ENCODE measurements at places on chromosomes 5 and 9.

GRCh38 chr5:132528021-132528420, 15.3 kb downstream of the IL5 start:
- DNase-seq, result no peak

DNA sequence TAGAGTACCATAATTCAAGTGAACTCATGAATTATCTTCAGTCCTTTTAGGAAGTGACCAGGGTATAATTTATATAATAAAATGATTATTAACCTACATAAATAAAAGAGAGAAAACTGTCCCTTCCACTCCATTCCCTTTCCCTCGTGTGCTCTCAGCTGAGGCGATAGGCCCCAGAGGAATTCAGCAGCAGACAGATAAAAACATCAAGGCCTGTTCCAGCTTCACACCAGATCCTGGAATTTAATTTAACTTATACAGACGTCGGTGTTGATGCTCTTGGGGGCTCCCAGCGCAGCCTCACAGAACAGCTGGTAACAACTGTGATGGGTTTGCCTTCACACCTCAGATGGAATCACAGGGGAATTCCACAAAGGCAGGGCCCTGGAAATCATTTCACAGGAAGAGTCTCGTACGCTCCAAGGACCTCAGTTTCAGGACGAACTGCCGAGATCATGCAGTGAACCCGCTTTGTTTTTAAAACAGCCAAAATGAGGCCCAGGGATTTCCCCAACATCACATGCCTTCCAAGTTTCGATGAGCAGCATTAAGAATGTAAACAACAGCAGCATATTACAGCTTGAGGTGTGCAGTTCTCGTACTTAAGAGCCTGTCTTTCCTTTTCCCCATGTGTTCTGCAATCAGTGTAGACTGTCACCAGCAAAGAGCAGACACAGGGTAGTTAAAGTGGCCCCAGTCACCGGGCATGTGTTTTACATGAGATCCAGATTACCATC, 73.6 kb upstream of the ALDH1B1 start:
- no peak for DNase-seq

- no peak for DNase-seq
Observed at GRCh38 chr9:114496011-114496410, 9.3 kb downstream of the WHRN start.

GRCh38 chr9:130991778-130992681, 16.9 kb upstream of the LAMC3 start:
- DNase-seq, result no peak

- DNase-seq, result no peak
Observed at GRCh38 chr9:87682618-87683017, 43.3 kb upstream of the CTSL start.

DNA sequence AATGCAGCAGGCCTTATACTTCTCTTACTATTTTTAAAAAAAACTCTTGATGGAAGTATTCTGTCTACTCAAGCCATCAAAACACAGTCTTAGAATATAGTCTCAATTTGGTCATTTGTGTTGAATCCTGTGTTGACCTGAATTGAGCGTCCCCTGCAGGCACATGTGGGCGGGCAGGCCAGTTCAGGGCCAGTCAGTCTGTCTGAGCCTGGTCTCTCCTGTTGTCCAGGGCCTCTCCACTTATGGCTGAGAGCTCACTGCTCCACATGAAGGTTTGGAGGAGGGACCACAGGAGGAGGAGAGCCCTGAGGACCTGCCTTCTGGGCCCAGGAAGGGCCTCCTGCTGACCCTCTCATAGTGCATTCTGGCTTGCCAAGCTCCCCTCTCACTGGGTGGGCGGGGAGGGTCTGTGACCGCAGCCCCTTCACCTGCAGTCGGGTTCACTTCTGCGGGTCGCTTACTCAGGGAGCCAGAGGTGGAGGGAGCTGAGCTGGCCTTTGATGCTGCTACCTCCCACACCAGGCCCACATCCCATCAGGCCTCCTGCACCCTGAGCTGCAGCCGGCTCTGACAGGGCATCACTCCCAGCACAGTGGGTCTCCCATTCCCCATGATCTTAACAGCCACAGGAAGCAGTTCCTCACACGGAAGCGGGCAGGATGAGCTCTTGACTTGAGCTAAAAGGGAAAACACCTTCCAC, 178.2 kb upstream of the S1PR3 start:
- DNase-seq, result no peak

GRCh38 chr9:95193067-95193466, 124.4 kb downstream of the FANCC start:
- DNase-seq, result no peak

DNA sequence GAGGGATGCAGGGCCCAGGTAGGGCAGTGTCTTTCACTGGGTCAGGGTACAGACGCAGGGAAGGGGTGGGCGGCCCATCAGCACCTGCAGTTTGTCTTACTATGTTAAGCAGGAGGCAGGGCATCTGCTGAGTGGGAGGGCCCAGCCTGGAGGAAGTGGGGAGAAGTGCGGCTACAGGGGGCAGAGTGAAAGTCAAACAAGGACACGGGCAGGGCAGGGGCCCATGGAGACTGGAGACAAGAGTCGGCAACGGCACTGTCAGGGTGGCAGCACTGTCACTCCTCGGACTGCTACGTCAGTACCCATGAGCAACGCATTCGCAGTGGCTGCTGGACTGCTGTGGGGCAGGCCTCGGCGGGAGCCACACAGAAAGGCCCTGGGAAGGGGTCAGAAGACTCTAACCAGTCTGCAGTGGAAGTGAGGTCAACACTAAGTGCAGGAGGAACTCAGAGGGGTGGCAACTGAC, 19.7 kb downstream of the CAMSAP1 start:
- peak; percentile 65 for DNase-seq

DNA sequence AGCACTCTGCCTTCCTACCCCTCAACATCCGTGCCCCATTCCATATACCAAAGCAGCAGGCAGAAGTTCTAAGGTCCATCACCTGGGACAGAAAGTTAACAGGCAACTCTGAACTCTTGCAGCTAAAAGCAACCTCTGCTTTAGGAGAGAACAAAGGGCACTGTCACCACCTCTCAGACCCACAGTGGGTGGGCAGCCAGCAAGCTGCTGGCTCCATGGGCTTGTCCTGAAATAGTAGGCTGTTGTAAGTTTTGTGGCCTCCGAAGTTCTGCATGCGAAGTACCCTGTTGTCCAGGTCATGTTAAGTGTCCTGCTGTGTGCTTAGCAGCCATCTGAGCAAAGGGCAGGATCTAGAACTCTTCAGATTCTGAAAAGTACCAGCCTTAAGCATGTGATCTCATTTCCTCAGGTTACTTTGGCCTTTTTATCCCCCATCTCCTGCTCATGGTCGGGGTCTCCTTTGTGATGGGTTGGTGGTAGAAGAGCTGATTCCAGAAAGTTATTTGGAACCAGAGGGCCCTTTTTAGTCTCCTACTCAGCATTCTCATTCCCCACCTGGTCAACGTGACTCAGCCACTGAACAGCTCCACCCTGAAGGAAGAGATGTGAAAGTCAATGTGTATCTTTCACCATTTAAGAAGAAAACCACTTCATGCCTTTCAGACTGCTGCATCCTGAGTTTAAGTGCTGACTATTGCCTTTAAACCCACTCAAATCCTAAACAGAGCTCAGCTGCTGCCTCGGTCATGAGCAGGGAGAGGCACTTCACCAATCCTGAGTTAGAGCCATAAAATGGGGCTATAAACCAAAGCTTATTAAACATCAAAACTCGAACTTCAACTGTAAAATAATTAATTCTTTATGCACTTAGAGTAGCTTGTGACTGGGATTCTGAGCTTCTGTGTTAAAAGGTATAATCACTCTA, 121.4 kb downstream of the DPYSL3 start:
- DNase-seq, result no peak

DNA sequence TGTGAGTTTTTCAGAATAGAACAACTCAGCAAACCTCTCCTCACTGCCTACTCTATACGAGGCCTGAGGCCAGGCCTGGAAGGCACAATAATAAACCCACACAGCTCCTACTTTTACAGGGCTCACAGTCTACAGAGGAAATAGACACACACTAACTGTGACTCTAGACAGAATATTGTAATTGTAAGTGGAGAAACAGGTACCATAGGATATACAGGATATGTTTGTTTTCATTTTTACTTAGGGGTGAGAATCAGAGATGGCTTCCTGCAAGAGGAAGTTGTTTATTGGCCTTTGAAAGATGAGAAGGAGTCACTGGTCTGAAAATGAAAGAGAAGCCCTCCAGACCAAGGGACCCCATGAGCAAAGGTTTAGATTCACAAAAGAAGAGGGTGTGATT, 35.8 kb upstream of the TGFBR1 start:
- no peak for DNase-seq

GRCh38 chr9:69569738-69570451, 102.3 kb downstream of the APBA1 start:
- no peak for DNase-seq

All from aorta (tissue), 5 donors.